ENCODE measurements at places on chromosomes 12 and 14. TPM values are rescaled to one million over a fixed set of nuclear protein-coding genes. Genes with fewer than 3 reads are reported as not detected.

Gene TAS2R19
- total RNA-seq: 2.5 TPM

Gene CMTM5
- not detected for total RNA-seq

Gene C3AR1
- 2.3 TPM for total RNA-seq

Gene COL2A1
- not detected for total RNA-seq

Gene LMO3
- total RNA-seq: not detected

Gene CLEC4A
- total RNA-seq: 0.55 TPM

Measured in activated naive CD4-positive, alpha-beta T cell treated with anti-CD3 and anti-CD28 coated beads, Interleukin-2, amount 10 ng/mL, durations not matched to agents 5 hours and 36 hours (primary cell).